ENCODE measurements at places on chromosomes 2 and 18.

DNA sequence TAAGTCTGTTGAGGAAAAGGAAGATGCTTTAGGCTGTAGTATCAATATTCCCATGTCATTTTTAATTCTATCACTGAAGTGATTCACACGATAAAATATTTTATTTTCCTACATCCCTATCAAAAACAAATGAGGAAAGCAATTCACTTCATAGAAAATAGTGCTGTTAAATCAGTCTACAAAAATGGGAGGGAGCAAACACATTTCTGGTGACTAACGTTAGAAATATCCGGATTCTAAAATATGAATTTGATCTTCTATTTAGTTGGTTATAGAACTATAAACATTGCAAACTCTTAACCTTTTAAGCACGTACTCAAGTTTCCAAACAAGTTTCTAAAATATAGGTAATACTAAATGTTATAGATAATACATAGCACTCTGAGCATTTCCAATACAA, 20.8 kb downstream of the ATF2 start:
- DNase-seq: no peak

DNA sequence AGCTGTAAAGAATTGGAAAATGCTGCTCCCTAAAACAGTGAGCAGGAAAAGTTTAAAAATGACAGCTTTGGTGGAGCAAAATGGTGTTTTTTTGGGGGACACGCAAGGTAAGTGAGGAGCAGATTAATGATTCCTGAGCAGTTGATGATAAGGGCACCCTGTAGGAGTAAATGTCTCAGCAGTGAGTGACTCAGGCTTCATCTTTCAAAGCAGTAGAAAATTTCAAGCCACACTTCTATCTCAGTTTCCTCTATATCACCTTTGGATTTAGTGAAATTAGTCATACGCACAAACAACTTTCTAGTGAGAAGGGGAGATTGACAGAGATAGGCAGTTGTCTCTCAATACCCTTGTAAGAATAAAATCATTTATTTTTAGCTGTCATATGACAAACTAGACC, 709.0 kb upstream of the FAM98A start:
- DNase-seq: no peak

- no peak for DNase-seq
Measured at GRCh38 chr18:70693246-70693645, 404.4 kb downstream of the SOCS6 start.

- DNase-seq: no peak
Measured at GRCh38 chr2:28465148-28465885, 30.5 kb upstream of the PLB1 start.

DNA sequence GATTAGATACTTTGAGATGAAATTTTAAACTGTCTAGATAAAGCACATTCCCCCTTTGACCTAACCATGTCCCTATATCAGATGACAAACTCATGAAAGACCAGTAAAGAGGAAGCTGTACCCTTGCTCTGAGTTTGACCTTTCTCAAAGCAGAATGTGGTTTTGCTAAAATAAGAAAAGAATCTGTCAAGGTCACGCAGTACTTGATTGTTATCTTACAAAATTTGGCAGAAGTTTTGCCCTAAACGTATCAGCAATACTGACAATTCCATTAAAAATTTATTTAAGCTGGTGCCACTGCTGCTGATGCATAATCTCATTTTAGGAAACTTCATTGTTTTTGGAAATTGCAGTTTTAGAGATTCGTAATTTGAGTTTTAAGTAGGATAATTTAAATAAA, 31.2 kb upstream of the GALM start:
- no peak for DNase-seq

DNA sequence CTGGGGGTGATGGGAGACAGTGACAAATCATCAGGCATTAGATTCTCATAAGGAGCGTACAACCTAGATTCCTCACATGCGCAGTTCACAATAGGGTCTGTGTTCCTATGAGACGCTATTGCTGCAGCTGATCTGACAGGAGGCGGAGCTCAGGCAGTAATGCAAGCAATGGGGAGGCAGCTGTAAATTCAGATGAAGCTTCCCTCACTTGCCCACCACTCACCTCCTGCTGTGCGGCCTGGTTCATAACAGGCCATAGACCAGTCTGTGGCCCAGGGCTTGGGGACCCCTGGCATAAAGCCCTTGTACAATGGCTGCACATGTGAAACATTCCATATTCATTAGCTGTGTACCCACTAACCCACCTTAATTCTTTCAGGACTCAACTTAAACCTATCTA, 18.0 kb downstream of the NMUR1 start:
- DNase-seq: no peak

- no peak for DNase-seq
Measured at GRCh38 chr2:209629597-209629996, 142.0 kb upstream of the UNC80 start.
